Adrenal gland (tissue), 19 donors: ENCODE measurements at places on chromosomes 7 and 10.

GRCh38 chr7:132425942-132426341 is 150.3 kb downstream of the PLXNA4 start:
- no peak for DNase-seq

GRCh38 chr10:43961523-43962345 is 313.1 kb upstream of the ZNF32 start:
- DNase-seq: peak; percentile 49

DNA sequence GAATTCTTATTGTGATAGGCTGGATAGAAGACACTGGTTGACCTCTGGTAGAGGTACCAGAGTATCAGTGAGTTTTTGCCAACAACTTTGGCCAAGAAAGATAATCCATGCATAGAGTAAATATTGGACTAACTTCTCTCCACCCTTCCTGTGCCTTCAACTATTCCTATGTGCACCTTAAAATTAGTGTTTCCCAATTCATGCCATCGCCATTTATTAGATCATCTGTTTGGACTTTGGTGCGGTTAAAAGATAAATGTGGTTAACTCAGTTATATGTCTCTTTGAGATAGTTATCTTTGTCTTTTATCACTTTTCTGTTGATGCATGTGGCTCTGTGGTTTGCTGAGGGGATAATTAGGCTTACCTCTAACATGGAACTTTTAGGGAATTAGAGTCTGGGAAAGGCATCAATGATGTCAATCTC is 4.6 kb downstream of the PAPSS2 start:
- no peak for DNase-seq

DNA sequence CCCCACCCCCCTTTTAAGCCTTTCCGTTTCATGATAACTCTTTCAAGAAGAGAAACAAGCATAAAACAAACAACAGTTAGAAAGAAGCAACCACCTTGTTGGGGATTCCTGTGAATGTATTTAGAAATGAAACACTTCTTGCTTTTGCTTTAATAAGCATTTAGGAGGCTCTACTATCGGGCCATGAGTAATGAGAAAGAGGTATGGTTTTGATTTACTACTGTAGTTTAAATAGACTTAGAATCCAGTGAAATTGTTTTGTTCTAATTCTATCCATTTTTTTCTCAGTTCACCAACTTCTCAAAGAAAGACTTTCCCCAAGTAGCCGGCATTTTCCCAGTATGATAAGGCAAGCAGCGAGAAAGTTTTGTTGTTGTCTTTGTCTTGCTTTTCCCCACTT is 168.7 kb upstream of the HABP2 start:
- no peak for DNase-seq

DNA sequence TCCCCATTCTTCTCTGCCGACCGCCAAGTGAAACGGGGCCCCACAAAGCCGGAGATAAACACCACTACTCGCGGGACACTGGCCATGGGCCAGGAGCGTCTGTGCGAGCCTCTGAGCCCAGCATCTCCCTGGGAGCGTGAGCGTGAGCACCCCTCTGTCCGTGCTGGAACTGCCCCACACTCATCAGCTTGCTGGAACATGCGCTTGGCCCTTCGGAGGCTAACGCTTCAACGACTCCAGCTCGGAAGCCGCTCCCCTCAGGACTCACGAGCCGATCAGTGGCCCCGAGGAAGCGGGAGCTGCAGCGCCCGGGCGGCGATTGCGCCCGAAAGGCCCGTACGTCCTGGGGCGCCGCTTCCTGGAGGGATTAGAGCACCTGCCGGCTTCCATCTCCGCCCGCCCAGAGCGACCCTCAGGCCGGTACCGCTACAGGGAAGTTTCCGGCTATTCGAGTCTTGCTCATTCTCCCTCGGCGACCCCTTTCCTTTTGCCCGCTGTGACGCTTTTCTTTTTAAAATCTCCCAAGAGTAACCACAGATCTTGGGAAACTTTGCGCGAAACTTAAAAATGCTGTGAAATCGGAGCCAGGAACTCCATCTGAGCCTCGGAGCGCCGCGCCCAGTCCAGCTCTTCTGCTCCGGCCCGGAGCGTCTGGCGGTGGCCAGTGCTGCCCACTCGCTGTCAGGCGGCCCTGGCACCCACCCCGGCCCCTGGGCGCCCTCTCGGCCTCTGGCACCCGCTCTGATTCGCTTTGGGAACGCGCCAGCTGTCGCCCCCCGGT is 1.0 kb downstream of the TLL2 start:
- DNase-seq: peak; percentile 20

- peak; percentile 92 for DNase-seq
Observed at GRCh38 chr10:32004161-32004591, 52.0 kb downstream of the KIF5B start.

- DNase-seq: no peak
Observed at GRCh38 chr10:110865809-110866482, 5.8 kb upstream of the PDCD4 start.

- no peak for DNase-seq
Observed at GRCh38 chr10:31949266-31949665, 20.6 kb upstream of the ARHGAP12 start.

- peak; percentile 6 for DNase-seq
Observed at GRCh38 chr10:99330347-99330924, 1.3 kb downstream of the CNNM1 start.

- no peak for DNase-seq
Observed at GRCh38 chr10:46014683-46015405, 15.6 kb downstream of the NCOA4 start.

DNA sequence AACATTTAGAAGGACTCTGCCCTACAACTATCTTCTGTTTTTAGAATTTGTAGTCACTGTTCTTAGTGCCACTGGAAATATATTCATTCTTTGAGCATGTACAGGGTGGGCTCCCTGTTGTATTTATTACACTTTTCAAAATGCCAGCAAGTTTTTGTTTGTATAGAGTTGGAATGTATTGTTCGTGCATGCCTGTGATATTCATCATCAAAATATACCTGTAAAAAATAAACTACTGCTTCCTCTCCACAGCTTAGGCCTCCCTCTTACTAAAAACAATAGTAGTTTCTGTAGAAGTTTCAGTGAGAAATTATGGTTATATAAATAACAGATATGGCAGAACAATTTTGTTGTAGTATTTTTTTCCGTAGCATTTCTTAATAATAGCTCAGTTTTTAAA is 61.6 kb downstream of the NHLRC2 start:
- DNase-seq: no peak

- DNase-seq: no peak
Observed at GRCh38 chr7:23003505-23004246, 10.3 kb downstream of the HYCC1 start.

GRCh38 chr7:30465046-30465810 is 13.4 kb downstream of the NOD1 start:
- no peak for DNase-seq

GRCh38 chr10:71314028-71314693 is 4.9 kb upstream of the SLC29A3 start:
- DNase-seq: peak; percentile 53

- no peak for DNase-seq
Observed at GRCh38 chr7:112594397-112594796, 113.6 kb downstream of the LSMEM1 start.
